ENCODE measurements at places on chromosomes 3 and 15.

- no peak for DNase-seq
These were observed 118.4 kb upstream of the TPRG1 start for GRCh38 chr3:189053322-189053721.

GRCh38 chr3:123027292-123028232 is at the start of gene SEMA5B:
Gene SEMA5B, minus strand, starts transcription at chr3:123027763. Its CDS starts 66,500 bp downstream, at chr3:122961263.
- no peak for DNase-seq

GRCh38 chr3:147210676-147211075 is 195.7 kb downstream of the ZIC4 start:
- no peak for DNase-seq

GRCh38 chr3:7205535-7205934 is 344.6 kb downstream of the GRM7 start:
- DNase-seq, result no peak

- peak; percentile 50 for DNase-seq
These were observed at the start of gene PXK for GRCh38 chr3:58332575-58333188. Gene PXK, plus strand, starts transcription at chr3:58332892. Its CDS starts 97 bp downstream, at chr3:58332989.

Measured in AG09319 (cell line).